ENCODE measurements at places on chromosomes 16 and 17.

DNA sequence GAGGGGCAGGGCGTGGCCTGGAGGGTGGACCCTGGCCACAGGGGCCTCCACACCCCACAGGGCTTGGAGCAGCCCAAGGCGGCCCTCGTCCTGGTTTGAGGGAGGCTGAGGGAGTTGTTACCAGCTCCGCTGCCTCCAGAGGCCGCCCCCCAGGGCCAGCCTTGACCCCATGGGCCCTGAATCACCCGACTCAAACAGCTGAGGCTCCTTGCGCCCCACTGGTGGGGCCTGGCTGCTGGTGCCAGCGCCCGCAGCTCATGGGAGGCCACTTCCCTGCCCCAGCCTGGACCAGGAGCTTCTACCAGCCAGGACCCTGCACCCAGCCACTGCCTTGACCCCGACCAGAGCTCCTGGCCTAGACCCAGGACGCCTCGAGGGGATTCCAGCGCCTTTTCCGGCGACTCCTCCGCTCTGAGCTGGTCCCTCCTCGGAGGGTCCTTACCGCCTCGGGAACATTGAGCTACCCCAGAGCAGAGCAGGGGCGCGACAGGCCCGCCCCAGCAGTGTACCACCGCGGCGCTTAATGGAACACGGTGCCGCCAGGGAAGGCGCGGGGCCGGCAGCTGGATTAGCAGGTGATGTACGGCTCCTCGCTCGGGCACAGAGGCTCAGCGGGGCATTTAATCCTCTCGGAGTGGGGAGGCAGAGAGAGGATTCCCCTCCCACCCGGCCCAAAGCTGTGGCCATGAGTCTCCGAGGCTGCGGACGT, 37.2 kb downstream of the GSE1 start:
- no peak for DNase-seq

- DNase-seq, result no peak
These were observed 137.4 kb upstream of the COX10 start for GRCh38 chr17:13931800-13932460.

DNA sequence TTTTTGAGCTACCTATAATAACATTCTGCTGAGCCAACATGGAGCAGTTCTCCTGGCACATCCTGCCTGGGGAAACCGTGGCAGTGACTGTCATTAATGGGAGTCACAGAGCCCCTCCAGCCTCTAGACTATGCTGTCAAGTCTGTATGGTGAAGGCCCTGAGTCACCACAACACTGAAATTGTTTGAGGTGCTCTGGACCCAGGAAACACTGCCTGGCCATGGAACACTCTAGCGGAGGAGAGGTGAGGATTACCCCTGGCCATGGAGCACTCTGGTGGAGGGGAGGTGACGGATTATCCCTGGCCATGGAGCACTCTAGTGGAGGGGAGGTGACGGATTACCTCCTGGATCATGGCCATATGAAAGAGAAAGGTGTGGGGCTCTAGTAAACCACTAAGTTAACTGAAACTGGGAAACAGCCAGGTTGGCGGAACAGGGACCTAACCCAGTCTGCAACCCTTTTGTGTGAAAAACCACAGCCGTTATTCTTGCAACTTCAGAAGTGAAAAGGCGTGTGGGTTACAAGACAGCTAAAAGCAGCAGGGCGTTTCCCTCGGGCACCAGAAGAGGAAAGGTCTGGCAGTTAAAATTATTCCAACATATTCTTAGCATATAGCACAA, 156.7 kb downstream of the KCNJ12 start:
- DNase-seq, result no peak

DNA sequence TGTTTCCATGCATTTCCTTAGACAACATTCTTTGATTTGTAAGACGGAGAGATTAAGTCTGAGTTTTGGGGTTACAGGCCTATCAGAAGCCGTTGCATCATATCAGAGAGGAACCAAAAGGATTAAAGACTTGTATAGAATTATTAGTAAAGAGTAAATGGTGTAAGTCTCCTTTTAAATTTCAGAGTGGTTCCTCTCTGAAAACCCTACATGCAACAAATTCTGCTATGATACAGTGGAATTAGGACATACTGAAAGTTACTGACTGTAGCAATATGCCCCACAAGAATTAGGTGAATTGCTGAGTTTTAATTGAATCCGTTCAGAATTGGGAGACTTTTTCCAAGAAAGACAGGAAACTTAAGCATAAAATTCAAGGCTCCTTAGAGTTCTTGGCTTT, 221.6 kb downstream of the FTO start:
- DNase-seq, result no peak

DNA sequence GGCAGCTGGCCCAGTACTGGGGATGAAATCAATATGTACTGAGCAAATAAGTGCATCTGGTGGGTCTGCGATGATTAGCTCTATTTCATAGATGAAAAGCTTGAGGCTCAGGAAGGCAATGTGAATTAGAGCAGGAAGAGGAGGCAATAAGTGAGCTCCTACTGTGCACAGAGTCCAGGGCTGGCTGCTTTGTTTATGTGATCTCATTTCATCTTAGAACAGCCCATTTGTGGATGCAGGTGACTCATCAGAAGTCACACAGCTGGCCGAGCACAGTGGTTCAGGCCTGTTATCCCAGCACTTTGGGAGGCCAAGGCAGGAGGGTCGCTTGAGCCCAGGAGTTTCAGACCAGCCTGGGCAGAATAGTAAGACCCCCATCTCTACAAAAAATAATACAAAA, 7.1 kb downstream of the TMEM114 start:
- no peak for DNase-seq

Data from NCI-H460 (cell line).